ENCODE measurements at places on chromosomes 5 and 9.
A peak's percentile ranks its signal among the peaks of the same experiment; 100 is the strongest.

DNA sequence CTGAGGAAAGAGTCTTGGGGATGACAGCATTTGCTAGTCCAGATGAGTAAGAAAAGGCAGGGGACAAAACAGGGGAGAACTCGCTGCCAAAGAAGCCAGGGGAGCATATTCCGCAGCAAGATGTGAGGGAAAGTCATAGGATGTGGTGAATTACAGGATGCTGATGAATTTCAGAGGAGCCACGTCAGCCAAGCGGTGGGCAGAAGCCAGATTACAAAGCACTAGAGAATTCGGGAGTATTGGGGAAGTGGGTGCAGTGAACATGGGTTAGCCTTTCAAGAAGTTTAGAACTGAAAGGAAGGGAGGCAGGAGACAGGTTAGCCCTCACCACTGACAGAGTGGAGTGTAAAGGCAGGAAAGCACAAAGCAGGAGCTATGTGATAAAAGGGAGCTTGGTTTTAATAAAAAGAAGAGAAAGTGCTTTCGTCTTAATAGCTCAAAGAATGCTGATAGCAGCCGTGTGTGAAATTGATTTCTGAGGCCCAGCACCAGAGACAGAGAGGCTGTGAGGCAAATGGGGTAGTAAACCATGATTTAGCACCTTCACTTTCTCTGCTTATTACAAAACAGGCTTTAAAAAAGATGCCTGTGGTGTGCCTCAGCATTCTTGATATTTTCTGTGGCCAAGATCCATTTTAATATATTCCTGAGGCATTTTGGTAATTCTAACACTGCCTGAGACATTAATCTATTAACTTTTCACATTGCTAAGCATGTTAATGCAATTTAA, 16.9 kb downstream of the ADAMTSL1 start:
- H3K36me3 ChIP-seq = no peaks in the 10 kb centered on the region
- no peaks in the 10 kb centered on the region for H3K27me3 ChIP-seq
- H3K4me3 ChIP-seq = peak overlapping the region; percentile 10

GRCh38 chr9:86637515-86637914, 283.3 kb upstream of the TUT7 start:
- H3K4me3 ChIP-seq = no peak overlapping the region
- no peaks in the 10 kb centered on the region for H3K4me1 ChIP-seq
- H3K27me3 ChIP-seq = peaks cover 14% of the 10 kb centered on the region

DNA sequence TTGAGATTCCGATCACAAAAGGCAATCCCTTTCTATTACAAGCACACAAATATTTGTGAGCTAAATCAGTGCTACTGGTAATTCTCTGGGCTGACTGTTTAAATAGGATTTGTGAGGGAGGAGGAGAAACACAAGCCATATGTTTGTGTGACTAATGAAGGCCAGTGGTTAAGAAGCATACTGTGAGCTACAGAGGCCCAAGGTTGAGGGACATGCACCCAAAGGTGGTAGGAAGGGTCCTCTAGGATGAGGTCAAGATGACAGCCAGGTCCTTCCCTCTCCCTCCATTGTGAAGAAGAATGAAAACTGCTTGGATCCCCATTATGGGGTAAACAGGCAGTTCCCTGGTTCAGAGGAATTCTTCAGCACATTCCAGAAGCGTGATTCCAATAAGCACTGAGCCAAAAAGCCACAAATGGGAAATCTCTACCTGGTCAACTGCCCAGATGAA, 83.9 kb downstream of the SPOCK1 start:
- no peaks in the 10 kb centered on the region for H3K27me3 ChIP-seq
- H3K4me1 ChIP-seq = no peaks in the 10 kb centered on the region

GRCh38 chr5:96957254-96958049, 21.6 kb downstream of the LNPEP start:
- H3K4me1 ChIP-seq = no peaks in the 10 kb centered on the region
- no peak overlapping the region for H3K27ac ChIP-seq
- H3K36me3 ChIP-seq = no peaks in the 10 kb centered on the region
- no peak for DNase-seq

GRCh38 chr9:89460551-89460950, 37.4 kb downstream of the SEMA4D start:
- H3K27ac ChIP-seq = peak overlapping the region; percentile 1
- H3K36me3 ChIP-seq = no peaks in the 10 kb centered on the region
- H3K4me1 ChIP-seq = no peaks in the 10 kb centered on the region
- H3K27me3 ChIP-seq = no peaks in the 10 kb centered on the region

- no peaks in the 10 kb centered on the region for H3K36me3 ChIP-seq
- no peak for DNase-seq
- H3K27me3 ChIP-seq = no peaks in the 10 kb centered on the region
- no peaks in the 10 kb centered on the region for H3K4me1 ChIP-seq
Measured at GRCh38 chr5:7330256-7330655, 65.7 kb upstream of the ADCY2 start.

DNA sequence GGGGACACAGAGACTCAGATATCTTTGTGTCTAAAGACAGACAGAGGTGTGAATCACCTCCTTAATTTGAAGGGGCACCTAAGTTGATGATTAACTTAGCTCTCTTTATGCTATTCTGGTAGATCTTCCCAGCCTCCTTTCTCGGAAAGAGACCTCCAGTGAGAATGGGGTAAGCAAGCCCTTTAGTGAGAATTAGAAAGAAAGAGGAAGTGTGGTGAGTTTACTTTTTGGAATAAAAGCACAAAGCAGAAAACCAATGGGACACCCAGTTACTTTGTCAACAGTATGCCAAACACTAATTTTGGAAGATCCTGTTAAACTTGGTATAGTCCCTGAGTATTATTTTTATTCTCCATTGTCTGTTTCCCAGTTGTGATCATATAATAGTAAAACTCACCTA, 302.8 kb upstream of the RASA1 start:
- H3K27me3 ChIP-seq = no peaks in the 10 kb centered on the region
- H3K27ac ChIP-seq = no peak overlapping the region
- no peak overlapping the region for H3K4me3 ChIP-seq
- no peak for DNase-seq

DNA sequence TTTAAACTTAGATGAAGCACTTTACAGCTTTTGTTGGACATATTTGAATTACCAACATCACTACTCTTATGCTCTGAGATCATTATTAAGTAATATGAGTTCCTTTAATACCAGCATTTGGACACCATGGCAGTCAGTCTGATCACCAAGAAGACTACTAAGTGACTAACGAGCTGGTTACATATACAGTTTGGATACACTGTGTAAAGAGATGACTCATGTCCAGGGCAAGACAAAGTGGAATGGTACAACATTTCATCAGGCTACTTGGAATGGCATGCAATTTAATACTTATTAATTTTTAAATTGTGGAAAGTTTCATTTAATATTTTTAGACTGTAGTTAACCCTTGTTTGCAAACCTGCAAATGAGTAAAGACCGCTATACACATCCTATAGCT, 237.4 kb upstream of the PRDM9 start:
- no peaks in the 10 kb centered on the region for H3K4me1 ChIP-seq
- no peak for DNase-seq
- no peak overlapping the region for H3K4me3 ChIP-seq
- H3K27ac ChIP-seq = no peak overlapping the region
- no peaks in the 10 kb centered on the region for H3K36me3 ChIP-seq

DNA sequence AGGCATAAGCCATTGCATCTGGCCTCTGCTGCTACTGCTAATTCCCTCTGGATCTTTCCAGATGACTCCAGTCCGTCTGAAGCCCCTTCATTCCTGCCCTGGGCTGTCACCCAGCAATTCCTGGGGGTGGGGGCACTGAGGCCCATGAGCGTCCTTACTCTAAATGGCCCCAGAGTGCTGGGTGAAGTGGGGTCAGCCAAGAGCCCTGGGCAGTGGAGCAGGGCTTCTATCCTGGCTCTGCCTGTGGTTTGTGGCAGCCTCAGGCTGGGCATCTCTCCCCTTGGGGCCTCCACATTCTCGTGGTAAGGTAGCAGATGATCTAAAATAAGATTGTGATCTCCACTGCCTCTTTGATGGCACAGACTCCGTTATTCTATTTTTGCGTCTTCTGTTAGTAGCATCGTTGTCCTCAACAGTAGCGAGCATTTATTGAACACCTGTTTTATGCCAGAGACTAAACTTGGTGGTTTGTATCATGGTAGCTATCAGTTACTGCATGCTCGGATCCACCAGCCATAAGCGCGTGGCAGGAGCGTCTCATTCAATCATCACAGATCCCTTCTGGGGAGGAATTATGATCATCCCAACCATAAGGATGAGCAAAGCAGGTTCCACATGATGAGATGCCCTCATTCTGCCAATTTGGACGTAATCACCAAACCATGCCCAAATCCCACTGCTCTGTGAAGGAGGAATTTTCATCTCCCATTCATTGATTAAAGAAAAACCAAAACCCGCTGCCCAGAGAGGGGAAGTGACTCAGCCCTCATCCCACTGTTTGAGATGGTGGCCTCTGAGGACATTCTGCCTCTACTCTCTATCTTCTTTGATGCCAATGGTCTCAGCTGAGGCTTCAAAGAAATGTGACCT, 21.9 kb upstream of the DUSP1 start:
- no peaks in the 10 kb centered on the region for H3K27me3 ChIP-seq
- no peaks in the 10 kb centered on the region for H3K36me3 ChIP-seq
- H3K4me3 ChIP-seq = no peak overlapping the region
- peak; percentile 60 for DNase-seq

- no peak overlapping the region for H3K4me3 ChIP-seq
- H3K27ac ChIP-seq = no peak overlapping the region
Measured at GRCh38 chr5:66252849-66253248, 108.7 kb downstream of the SREK1 start.

DNA sequence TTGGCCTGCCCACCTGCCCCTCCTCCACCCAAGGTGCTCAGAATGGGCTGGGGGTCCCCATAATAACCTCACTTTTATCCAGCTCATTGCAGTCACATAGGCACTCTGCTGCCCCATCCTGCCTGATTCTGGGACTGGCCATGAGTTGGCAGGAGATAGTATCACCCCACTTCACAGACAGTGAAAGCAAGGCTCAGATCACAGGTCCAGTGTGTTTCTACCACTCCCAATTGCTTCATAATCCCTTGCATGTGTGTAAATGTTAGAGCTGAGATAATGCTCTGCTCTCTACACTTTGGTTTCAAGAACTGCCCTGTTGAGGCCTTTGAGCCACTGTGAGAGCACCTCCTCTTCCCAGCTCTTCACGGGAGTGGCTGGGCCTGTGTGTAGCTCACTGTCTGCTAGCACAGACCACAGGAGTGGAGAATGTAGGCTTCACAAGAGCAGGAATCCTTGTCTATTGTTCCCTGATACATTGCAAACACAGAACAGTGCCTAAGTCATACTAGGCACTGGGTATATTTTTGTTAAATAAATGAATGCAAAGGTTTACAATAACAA, 8.4 kb downstream of the PCYOX1L start:
- peaks cover 22% of the 10 kb centered on the region for H3K4me1 ChIP-seq
- no peaks in the 10 kb centered on the region for H3K36me3 ChIP-seq
- H3K27me3 ChIP-seq = no peaks in the 10 kb centered on the region
- no peak overlapping the region for H3K4me3 ChIP-seq
- no peak for DNase-seq

GRCh38 chr9:89052470-89053097, 61.3 kb downstream of the S1PR3 start:
- no peaks in the 10 kb centered on the region for H3K4me1 ChIP-seq
- no peaks in the 10 kb centered on the region for H3K27me3 ChIP-seq
- DNase-seq = no peak
- no peak overlapping the region for H3K27ac ChIP-seq
- no peak overlapping the region for H3K4me3 ChIP-seq
- no peaks in the 10 kb centered on the region for H3K36me3 ChIP-seq

GRCh38 chr5:83058726-83059125, 18.5 kb downstream of the TMEM167A start:
- no peak for DNase-seq
- no peak overlapping the region for H3K4me3 ChIP-seq
- H3K4me1 ChIP-seq = no peaks in the 10 kb centered on the region
- no peaks in the 10 kb centered on the region for H3K27me3 ChIP-seq

DNA sequence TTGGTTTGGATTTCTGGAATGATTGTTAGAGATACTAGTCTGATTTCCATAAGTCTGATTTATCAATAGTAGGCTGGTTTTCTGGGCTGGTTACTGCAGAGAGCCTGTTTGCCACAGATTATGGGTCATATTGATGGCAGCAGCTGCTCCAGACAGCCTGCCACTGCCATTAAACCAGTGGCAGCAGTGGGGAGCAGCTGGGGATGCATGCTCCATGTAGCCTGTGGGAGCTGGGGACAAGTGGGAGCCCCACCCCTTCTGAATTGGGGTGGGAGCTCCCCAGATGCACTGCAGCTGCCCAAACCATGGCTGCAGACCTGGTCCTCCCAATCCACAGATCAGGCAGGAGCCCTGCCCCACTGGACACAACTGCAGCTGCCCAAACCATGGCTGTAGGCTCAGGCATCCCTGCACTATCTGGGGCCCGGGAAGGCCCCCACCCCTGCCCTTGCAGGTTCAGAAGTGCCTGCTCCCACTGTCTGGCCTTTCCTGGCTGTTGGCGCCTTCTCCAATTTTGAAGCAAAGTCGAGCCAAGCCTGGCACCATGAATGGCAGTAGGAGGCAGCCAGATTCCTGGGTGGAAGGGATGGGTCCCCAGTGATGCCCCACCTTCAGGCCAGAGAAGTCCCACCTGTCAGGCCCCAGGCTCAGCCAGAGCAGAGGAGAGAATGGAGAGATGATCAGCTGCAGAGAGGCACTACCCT, 402.9 kb upstream of the TYRP1 start:
- no peaks in the 10 kb centered on the region for H3K27me3 ChIP-seq
- H3K4me3 ChIP-seq = no peak overlapping the region
- DNase-seq = no peak
- no peaks in the 10 kb centered on the region for H3K36me3 ChIP-seq

GRCh38 chr5:68048516-68048915, 167.0 kb upstream of the PIK3R1 start:
- no peak overlapping the region for H3K4me3 ChIP-seq
- no peaks in the 10 kb centered on the region for H3K36me3 ChIP-seq
- no peaks in the 10 kb centered on the region for H3K27me3 ChIP-seq
- DNase-seq = no peak

GRCh38 chr5:147504011-147504410, 5.9 kb downstream of the DPYSL3 start:
- peak overlapping the region; percentile 33 for H3K27ac ChIP-seq
- H3K4me1 ChIP-seq = peaks cover 15% of the 10 kb centered on the region
- H3K27me3 ChIP-seq = no peaks in the 10 kb centered on the region
- H3K4me3 ChIP-seq = no peak overlapping the region

DNA sequence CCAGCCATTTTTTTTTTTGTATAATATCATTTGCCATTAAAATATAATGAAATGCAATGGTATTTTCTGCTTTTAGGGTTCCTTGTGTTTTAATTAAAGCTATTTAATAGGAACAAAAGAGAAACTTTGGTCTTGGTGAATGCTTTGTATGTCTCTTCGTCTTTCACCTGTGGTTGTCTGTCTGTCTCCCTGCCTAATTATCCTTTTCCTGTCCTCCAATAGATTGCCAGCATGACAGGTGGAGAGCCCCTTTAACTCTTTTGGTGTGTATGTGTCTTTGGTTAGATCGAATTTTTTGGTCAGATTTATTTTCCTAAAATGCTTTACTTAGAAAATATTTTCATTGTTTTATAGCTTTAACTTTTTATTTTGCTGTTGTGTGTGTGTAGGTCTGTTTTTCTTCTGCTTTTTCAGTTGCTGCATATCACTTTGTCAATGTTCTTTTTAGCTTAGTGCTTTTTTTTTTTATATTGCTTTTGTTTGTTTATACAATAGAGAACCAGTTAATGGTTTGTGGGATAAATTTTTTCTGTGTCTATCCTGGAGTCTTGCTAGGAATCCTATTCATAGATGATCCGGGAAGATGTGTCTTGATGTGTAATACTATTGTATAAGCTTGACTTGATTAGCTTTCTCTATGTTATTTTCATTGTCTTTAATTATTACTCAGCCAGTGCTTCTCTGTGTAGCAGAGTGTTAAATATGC, 8.6 kb downstream of the CHMP5 start:
- H3K27me3 ChIP-seq = no peaks in the 10 kb centered on the region
- H3K27ac ChIP-seq = no peak overlapping the region
- H3K4me3 ChIP-seq = no peak overlapping the region
- peaks cover 99% of the 10 kb centered on the region for H3K36me3 ChIP-seq
- DNase-seq = no peak
- H3K4me1 ChIP-seq = no peaks in the 10 kb centered on the region
